ENCODE measurements at places on chromosomes 1 and 21. TPM values are rescaled to one million over a fixed set of nuclear protein-coding genes. Genes with fewer than 3 reads are reported as not detected.
A peak's percentile ranks its signal among the peaks of the same experiment; 100 is the strongest.

OR2T11 gene
- total RNA-seq = not detected

DNA sequence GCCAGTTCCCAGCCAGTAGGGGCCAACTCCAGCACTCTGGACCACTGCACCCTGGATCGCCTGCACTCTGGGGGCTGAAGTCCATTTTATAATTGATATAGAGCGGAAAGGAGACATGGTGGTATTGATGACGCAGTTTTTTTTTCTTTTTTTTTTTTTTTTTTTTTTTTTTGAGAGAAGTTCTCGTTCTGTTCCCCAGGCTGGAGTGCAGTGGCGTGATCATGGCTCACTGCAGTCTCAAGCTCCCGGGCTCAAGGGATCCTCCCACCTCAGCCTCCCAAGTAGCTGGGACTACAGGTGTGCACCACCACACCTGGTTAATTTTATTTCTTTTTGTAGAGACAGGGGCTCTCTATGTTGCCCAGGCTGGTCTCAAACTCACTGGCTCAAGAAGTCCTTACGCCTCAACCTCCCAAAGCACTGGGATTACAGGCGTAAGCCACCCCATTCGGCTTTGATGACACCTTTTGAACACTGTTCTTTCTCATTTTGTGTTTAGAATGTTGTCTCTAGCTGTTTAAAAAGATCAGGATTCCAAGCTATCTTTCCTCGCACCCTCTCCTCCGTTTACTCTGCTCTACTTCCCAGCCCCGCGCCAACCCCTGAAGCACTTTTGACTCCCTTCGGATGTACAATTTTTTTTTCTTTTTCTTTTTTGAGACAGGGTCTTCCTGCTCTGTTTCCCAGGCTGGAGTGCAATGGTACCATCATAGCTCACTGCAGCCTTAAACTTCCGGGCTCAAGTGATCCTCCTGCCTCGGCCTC lies 960 bp downstream of the MX2 start:
- no peak for DNase-seq

NRIP1 gene
- 46.8 TPM for total RNA-seq

DNA sequence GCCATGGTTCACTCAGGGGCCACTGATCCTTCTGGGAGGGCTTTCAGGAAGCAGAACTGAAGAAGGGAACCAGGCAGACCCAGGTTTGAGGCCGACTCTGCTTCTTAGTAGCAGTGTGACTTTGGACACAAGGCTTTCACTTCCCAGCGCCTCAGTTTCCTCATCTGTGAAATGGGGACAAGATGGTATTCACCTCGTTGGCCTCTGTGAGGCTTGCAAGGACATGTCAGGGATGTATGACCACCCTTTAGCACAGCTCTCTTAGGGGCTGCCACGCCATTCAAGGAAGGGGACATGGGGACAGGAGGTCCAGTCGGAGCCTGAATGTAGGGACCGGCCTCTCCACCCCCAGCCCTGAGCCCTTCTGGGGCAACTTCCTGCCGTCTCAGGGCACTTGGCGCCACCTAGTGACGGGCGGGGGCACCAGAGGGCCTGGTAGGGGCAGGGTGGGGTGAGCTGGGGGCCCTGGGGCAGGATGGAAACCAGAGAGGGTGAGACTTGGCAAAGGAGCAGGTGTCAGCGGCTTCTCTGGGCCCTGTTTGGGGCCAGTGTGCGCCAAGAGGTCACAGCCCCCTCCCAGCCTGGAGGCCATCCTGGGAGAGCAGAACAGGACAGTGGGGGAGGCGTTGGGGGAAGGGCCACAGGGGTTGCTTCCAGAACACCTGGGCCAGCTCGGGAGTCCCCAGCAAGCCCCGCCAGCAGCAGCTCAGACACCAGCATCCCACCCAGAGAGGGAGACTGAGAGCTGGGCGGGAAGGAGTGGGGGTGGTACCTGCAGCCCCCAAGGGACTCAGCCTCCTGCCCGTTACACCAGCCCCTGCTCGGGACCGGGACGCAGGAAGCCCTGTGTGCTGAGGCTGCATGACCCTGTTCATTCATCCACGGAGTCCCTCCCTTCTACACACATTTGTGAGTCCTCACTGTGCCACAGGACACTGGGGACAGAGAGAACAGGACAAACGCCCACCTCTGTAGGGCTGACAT lies 102.5 kb upstream of the TARDBP start:
- peak; percentile 83 for DNase-seq

DNA sequence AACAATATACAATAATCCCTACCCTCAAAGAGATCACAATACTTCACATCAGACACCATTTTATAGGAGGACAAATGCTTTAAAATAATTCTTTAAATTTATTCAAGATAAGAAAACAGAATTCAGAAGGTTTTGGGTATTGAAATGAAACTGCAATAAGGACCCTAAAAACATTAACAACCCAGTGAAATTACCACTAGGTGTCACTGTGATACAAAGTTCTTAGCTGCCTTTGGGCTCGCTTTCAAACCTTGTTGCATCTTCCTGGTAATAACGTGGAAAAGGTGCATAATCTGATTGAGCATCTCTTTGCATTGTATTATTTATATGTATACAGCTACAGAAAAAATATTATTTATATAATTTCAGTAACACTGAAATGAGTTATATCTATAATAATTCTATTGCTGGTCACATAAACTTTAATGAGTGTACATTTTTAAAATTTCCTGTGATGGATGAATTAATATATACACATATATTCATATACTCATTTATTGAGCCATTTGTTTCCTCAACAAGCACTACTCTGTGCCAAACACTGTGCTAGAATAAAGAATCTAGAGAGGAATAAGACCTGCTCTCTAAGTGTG lies 185.2 kb downstream of the FAF1 start:
- no peak for DNase-seq

FMO4 gene
- total RNA-seq = 3.8 TPM

C21orf91 gene
- 59.4 TPM for total RNA-seq

- DNase-seq = no peak
Measured at GRCh38 chr21:19692231-19692630, 1288.6 kb upstream of the TMPRSS15 start.

- DNase-seq = no peak
Measured at GRCh38 chr1:224629965-224630364, 13.8 kb downstream of the CNIH3 start.

- no peak for DNase-seq
Measured at GRCh38 chr1:32393136-32393535, 1.1 kb downstream of the BSDC1 start.

GRCh38 chr1:112093372-112093694 lies 103.9 kb upstream of the KCND3 start:
- no peak for DNase-seq

Measured in natural killer cell (primary cell).